ENCODE measurements at places on chromosomes 3 and 15.

GRCh38 chr15:96619174-96619573 is 288.7 kb downstream of the NR2F2 start:
- DNase-seq, result no peak

DNA sequence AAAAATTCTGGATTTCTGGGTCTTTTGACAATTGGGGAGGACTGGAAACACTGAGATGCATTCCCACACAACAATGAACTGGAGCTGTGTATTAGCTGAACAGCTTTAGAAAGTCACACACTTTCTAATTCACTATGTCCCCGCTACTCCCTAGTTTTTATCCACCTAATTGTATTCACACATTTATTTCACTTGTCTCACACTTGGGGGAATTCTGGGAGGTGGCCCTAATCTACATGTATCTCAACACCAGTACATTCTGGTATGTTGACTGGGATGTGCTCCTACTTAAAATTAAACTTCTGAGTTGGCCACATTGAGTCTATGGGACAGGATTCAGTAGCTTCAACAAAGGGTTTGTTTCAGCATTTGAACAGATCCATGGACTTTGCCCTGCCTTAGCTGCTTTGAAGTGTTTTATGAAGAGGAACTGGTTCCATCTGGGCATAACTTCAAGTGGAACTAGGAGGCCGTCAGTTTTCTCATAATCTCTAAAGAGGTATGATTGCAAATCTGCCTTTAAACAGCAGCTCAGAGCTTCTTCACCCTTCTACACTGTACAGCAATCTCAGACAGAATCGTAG is 106.5 kb upstream of the CMC1 start:
- no peak for DNase-seq

- DNase-seq, result no peak
Measured at GRCh38 chr15:94387849-94388441, 156.6 kb downstream of the MCTP2 start.

DNA sequence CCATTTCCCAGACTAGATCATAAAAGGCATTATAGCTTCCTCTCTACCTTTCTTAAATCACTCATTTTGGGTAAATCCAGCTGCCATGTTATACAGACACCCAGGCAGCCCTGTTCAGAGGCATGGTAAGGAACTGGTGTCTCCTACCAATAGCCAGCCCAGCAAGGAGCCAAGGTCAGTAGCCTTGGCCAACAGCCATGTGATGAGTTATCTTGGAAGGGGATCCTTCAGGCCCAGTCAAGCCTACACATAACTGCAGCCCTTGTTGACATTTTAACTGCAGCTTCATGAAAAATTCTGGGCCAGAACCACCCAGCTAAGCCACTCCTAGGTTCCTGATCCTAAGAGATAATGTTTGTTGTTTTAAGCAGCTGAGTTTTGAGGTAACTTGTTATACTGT is 29.0 kb upstream of the ZMAT3 start:
- no peak for DNase-seq

- peak; percentile 48 for DNase-seq
Measured at GRCh38 chr3:42014458-42014920, 52.6 kb upstream of the ULK4 start.

DNA sequence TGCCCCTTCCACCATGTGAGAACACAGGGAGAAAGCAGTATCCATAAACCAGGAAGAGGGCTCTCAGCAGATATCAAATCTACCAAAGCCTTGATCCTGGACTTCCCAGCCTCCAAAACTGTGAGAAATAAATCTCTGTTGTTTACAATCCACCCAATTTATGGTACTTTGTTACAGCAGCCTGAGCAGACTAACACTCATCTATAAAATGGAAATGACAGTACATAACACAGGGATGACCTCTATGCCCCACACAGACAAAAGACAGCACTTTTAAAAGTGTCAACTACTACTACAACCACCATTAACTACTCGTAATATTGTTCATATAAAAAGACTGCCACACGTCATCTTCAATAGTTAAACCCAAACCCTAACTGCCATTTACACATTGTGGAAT is 5.7 kb downstream of the RYK start:
- no peak for DNase-seq

- no peak for DNase-seq
Measured at GRCh38 chr15:37148714-37149113, 48.4 kb upstream of the MEIS2 start.

DNA sequence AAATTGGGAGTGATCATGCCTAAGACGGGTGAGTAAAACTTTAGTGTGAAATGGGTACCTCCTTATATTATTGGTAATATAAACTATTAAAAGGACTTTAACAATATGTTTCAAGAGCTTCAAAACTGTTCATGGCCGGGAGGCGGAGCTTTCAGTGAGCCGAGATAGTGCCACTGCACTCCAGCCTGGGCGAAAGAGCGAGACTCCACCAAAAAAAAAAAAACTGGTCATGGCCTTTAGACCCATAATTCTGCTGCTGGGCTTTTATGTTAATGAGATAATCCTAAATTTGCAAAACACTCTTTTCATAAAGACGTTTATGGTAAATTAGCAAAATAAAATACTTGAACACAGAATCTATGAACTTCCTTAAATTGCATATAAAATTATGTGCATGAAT is 22.8 kb downstream of the TRPC1 start:
- no peak for DNase-seq

DNA sequence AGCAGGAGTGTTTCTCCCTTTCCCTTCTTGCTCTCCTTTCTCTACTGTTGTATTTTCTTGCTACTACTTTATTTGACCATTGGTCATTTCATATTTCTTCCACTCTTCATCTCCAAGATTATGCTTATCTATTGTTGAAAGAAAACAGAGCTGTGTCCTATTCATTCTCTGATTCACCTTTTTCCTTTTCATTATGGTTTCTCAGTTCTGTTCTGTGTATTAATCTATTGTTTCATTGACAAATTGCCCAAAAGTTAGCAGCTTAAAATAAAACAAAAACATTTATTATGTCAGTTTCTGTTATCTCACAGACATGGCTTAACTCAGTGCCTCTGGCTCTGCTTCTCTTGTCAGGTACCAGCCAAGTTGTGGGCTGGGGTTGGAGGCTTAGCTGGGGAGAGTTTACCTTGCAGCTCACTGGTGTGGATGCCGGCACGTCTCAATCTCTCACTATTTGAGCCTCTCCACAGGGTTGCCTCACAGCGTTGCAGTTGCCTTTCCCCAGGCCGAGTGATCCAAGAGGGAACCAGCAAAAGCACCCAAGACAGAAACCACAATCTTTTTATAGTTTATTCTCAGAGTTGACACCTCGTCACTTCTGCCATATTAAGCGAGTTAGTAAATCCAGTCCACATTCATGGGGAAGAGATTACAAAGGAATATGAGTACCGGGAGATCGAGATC is 36.9 kb upstream of the FILIP1L start:
- DNase-seq, result no peak

DNA sequence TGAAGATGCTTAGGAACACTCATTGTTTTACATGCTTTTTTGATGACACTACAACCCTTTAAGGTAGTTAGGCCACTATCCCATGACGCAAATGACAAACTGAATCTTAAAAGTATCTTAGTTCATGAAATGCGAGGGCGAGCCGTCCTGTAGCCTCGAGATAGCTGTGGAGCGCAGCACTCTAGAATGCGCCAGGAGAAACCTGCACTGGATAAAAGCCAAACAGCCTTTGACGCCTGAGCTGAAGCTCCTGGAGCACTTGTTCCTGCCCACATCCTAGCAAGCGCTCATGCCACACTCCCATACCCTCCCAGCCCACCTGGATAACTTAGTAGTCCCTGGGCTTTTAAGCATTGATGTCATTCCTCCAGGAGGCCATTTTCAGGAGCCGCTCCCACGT is 516.9 kb downstream of the GABRG3 start:
- no peak for DNase-seq
